ENCODE measurements at places on chromosomes 1 and 21.

DNA sequence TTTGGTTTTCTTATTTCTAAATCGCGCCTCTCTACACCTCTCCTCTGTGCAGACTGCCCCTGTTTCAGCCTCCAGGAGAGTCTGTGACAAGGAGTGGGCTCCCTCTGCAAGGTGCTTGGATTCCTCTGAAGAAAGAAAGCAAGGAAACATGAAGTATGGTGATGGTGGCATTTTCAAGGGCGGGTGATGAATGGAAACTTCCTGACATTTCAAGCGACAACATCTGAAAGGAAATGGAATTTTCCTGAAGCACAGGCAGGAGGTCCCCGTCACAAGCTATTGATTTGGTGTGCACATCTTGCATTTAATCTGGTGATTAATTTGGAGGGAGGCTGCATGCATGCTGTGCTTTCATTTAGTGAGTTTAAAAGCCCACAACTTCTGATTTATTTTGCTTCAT, 164.6 kb upstream of the FGGY start:
- DNase-seq = no peak

GRCh38 chr1:154779551-154780189, 90.4 kb downstream of the KCNN3 start:
- DNase-seq = no peak

DNA sequence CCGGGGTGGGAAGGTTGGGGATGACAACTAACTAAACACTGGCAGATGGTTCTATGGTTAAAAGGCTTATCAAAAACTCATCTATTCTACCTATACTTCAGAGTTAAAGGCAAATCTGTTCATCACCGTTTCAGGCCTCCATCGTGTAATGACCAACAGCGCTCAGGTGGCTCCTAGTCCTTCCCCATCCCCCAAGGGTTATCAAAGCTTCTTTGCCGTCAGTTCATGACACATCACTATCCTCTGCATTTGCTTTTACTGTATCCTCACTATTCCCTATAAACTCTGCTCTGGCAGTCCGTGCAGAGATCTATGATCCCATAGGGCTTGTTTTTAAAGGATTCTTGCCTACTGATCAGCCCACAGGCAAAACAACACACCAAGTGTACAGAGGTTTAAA, 8.2 kb downstream of the HMGN1 start:
- DNase-seq = no peak

DNA sequence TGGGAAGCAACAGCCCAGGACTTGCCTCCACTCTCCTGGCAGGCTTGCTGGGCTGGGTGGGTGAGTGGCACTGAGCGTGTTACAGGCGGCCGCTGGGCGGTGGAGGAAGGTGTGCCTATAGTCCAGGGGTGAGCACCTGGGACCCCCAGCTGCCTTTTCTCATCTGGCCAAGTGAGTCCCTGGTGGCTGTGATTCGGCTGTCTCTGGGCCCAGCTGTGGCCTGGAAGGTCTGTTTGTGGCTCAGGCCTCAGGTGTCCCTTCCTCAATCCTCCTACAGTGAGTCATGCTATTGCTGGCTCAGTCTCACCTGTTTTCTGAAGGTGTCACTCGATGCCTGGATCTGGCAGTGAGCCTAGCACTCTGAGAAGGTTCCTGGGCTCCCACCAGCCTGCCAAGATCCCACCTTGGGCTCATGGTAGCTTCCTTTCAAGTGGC, 564.2 kb downstream of the PTPRU start:
- DNase-seq = no peak

DNA sequence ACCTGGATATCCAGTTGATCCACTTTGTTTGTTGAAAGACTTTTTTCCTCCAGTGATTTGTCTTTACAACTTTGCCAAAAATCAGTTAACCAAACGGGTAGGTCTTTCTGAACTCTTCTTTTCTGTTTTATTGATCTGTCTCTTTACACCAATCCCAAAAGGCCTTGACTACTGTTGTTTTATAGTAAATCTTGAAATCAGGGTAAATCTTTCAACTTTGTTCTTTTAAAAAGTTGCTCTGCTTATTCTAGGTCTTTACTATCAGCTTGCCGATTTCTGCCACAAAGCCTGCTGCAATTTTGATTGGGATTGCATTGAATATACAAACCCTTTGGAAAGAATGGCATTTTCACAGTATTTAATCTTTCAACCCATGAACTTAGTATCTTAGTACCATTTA, 66.6 kb downstream of the ITSN1 start:
- no peak for DNase-seq

DNA sequence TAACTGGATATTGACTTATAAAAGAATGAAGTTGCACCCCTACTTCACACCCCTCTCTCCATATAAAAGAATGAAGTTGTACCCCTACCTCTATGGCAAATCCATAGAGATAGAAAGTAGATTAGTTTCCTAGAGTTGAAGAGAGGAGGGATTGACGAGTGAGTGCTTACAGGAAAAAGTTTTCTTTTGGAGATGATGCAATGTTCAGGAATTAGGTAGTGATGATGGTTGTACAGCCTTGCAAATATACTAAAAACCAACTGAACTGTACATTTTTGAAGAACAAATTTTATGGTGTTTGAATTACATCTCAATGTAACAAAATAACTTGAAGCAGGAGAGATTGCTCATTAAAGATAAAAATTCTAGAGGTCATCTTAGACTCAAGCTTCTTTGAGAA, 272.9 kb downstream of the GPR52 start:
- no peak for DNase-seq

GRCh38 chr1:81254560-81254959, 546.2 kb upstream of the ADGRL2 start:
- no peak for DNase-seq

DNA sequence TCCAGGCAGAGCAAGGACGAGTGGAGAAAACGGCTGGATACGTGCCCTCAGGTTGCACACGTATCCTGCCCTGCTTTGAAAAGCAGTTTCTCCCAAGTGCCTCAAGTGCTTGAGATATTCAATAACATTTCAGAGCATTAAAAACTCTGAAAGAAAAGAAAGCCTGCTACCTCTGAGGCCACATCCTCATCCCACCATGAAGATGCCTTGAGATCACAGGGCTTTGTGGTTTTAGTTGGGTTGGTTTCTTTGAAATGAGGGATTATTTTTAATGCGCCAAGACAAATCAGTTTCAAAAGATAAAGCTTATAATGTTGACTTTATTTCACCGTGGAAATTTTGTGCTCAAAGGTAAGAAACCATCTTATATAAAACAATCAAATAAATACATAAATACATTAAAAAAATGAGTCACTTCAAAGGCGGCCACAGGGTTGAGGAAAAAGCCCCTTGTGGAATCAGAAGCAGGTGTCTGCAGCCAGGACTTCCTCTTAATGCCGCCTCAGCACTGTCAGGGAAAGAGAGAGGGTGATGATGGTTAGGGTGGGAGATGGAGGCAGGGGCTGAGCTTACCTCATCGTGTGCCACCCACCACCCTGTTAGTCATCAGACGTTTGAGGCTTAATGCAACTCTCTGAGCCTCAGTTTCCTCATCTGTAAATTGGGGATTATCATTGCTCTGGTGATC, 1.4 kb downstream of the NPPB start:
- no peak for DNase-seq

GRCh38 chr1:52416811-52417210, 12.4 kb downstream of the PRPF38A start:
- no peak for DNase-seq

GRCh38 chr1:174871886-174872285, 127.9 kb upstream of the CACYBP start:
- DNase-seq = no peak

GRCh38 chr1:226702318-226702956, 36.6 kb downstream of the ITPKB start:
- DNase-seq = no peak

DNA sequence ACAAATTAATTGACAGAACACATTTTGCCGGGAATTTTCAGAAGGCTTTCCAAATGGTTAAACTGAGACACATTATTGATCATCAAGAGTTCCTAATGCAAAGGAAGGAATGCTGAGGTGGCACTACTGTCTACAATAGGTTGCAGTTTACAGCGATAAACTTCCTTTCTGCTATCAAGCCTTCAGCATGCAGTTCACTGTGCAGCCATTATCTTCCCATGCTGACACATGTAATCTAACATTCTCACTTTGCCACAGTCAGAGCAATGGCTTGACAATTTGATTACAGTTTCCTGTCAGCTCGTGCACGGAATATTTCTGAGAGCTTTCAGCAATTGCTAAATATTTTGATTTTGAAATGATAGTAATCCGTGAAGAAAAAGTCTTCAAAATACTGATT, 166.9 kb upstream of the PRMT6 start:
- no peak for DNase-seq

- DNase-seq = no peak
These were observed 333.8 kb downstream of the KIF26B start for GRCh38 chr1:245488346-245489129.

- DNase-seq = no peak
These were observed 31.1 kb downstream of the TNFRSF8 start for GRCh38 chr1:12094180-12094579.

- DNase-seq = no peak
These were observed 60.1 kb downstream of the SDCCAG8 start for GRCh38 chr1:243315893-243316292.

- DNase-seq = no peak
These were observed 19.5 kb downstream of the LUZP1 start for GRCh38 chr1:23149114-23149513.

- no peak for DNase-seq
These were observed 48.7 kb downstream of the OVGP1 start for GRCh38 chr1:111378791-111379190.

- no peak for DNase-seq
These were observed 210.0 kb downstream of the PLA2G4A start for GRCh38 chr1:187038784-187039183.

DNA sequence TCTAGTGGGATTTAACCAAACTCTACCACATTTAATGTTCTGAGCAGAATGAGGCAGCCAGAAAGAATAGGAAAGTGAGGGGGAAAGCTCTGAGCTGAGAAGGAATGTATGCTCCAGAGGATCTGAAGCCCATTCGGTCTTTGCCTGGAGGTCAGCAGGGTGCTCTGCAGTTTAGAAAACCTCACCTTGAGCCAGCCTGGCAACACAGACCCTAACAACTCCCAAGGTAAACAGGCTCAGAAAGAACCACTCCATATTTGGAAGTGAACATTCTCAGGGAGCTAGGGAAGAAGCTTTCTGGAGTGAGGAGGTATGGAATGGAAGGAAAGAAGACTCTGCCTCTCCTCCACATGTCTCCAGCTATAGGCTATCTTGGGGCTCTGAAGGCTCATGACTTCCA, 398.8 kb downstream of the SEC16B start:
- no peak for DNase-seq

DNA sequence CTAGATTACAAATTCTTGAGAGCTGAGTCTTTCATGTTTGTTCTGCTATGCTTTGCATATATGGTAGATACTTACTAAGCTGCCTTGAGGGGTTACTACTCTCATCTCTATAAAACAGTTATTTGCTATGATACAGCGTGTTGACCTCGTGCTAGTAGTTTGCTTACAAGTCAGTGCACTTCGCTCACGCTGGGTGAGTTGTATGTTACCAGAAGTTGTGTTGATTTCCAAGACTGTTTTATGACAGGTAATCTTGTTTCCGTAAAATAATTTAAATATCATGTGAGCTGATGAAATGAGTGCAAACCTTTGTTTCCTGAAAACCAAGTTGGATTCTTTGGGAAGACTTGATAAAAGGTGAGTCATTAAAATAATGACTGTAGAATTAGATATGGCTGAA, 7.3 kb downstream of the MRPS6 start:
- no peak for DNase-seq

Measured in stimulated activated CD4-positive, alpha-beta T cell treated with anti-CD3 and anti-CD28 coated beads, Interleukin-2, amount 100 ng/mL, for 24 hours (primary cell).